Stimulated activated CD4-positive, alpha-beta T cell treated with anti-CD3 and anti-CD28 coated beads, TNF-alpha, amount 100 ng/mL, for 48 hours (primary cell): ENCODE measurements at places on chromosomes 13 and 19.

DNA sequence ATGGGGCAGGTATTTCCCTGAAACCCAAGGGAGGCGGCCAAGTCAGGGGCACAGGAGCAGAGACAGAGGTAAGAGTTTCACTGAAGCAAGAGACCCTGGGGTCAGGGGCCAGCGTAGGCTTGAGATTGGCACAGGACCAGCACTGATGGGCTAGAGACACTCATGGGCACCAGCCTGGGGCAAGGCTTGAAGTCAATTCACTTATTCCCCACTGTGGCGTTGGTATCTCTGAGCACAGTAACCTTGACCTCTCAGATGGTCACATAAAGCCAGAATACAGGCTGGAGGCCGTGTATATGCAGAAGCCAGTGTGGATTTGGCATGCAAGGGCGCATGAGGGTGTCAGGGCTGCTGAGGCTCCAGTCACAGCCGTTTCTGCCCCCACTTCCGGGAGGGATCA, 173.5 kb upstream of the GPR12 start:
- DNase-seq: no peak

DNA sequence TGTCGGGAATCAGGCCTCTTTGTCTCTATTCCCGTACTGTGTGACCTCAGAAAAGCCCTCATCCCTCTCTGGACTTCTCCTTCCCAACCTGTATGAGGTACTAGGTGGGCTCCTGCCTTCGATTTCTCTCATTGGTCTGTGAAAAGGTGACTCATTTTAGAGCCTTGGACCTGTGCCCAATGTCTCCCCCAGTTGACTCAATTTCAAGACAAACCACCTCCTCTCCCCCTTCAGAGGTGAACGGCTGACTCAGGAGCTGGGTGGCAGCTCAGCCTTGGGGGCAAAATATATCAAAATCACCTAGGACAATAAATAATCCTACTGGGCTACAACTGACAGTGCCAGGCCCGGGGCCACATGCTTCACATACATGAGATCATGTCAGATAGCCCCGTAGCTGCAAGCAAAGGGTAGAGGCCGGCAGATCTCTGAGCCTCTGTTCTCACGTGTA, 630 bp downstream of the COQ8B start:
- DNase-seq: peak; percentile 50

DNA sequence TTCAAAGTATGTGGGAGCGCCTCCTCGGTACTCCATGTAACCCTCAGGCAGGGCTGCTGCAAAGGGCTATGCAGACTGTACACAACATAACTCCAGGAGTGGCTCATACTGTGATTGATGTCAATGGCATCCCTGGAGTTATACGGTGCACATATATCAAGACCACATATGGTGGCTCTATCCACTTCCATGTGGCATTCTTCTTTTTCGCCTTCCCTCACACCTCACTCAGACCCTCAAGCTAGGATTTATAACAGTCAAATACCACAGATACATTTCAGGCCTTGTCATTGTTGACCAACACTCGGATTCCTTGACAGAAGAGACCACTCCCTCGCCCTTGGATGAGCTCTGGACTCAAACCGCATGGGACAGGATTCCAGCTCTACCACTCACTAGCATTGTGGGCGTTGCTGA, 11.3 kb upstream of the UBL3 start:
- no peak for DNase-seq

GRCh38 chr19:49739933-49740332, 23.2 kb downstream of the TSKS start:
- DNase-seq: no peak

DNA sequence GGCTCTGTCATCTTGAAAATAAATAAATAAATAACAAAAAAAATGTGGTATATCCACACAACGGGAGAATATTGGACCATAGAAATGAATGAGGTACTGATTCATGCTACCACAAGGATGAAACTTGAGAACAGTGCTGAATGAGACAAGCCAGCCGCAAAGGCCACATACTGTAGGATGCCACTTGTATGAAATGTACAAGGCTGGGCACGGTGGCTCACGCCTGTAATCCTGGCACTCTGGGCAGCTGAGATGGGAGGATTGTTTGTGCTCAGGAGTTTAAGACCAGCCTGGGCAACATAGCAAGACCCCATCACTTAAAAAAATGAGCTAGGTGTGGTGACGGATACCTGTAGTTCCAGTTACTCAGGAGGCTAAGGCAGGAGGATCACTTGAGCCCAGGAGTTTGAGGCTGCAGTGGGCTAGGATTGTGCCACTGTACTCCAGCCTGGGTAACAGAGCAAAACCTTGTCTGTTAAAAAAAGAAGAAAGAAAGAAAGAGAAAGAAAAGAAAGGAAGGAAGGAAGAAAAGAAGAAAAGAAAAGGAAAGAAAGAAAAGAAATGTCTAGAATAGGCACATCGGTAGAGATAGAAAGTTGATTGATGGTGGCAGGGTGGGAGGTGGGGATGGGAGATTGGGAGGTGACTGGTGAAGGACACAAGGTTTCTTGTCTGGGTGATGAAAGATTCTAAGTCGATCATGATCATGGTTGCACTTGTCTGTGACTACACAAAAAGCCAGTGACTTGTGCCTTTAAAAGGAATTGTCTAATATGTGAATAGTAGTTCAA, 20.3 kb downstream of the HPN start:
- DNase-seq: no peak

GRCh38 chr19:57807541-57807940, 7.2 kb downstream of the ZNF552 start:
- DNase-seq: no peak

GRCh38 chr13:110490009-110490770, 71.3 kb downstream of the RAB20 start:
- no peak for DNase-seq

GRCh38 chr19:11242864-11243797, 3.7 kb downstream of the ANGPTL8 start:
- peak; percentile 75 for DNase-seq

GRCh38 chr13:25292301-25292700, 5.0 kb upstream of the MTMR6 start:
- no peak for DNase-seq
